Stimulated activated CD8-positive, alpha-beta memory T cell treated with anti-CD3 and anti-CD28 coated beads, Interleukin-7, amount 100 ng/mL, for 48 hours (primary cell): ENCODE measurements at places on chromosomes 4 and X.

DNA sequence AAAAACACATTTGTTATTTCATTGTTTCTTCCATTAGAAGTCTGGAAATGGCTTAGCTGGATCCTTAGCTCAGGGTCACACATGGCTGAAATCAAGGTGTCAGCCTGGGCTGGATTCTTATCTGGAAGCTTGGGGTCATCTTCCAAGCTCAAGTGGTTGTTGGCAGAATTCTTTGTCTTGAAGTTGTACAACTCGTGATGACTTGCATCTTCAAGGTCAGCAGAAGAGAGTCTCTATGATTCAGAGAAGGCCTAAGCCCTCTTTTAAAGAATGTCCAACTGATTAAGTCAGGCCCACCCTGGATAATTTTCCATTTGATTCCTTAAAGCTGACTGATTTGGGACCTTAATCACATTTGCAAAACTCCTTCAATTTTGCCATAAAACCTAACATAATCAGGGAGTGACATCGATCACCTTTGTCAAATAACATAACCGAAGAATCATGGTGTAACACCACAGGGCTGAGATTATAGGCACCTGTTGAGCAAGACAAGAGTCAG is 22.1 kb downstream of the TMSB4X start:
- no peak for DNase-seq

DNA sequence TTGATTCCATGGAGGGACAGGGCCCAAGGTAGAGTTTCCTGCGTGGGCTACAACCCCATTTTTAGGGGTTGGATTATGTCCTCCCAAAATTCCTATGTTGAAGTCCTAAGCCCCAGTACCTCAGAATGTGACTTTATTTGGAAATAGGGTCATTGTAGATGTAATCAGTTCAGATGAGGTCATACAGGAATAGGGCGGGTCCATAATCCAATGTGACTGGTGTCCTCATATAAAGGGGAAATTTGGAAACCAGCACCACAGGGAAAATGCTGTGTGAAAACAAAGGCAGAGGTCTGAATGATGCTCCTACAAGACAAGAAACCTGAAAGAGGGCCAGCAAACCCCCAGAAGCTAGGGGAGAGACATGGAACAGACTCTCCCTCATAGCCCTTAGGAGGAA is 31.1 kb upstream of the MAMLD1 start:
- no peak for DNase-seq

DNA sequence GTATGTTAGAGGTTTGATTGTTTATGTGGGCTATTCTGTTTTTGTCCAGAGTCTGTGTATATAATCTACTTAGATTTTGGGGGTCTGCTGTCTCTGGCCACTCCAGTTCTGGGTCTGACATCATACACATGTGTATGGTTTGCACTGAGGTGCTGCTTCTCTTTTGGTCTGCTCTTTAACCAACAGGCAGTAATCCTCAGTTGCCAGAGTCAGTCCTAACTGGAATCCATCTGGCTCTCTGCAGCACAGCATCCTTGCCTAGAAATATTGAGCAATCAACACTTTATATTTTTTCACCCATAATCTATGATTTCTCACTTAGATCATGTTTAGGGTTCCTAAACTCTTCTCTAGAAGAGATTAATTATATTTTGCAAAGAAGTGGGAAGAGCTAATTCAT is 98.3 kb upstream of the SFRP2 start:
- DNase-seq = no peak

- DNase-seq = no peak
Observed at GRCh38 chr4:184409502-184409901, 64.8 kb downstream of the IRF2 start.

DNA sequence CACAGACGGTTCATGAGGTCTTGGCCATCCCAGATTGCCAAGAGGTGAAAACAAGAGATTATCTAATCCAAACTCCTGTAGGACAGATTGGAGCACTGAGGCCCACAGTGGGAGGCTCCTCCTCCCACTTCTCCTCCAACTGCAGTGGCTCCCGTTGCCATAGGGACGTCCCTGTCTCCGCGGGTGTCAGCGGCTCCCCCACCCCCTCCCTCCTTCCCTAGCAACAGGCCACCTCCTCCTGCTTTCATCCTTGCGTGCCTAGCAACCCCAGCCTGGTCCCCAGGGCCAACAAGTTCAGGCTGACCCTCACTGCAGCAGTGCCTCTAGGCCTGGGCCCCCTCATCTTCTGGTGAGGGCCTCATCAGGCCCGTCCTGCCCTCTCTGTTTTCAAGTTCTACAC is 6.8 kb upstream of the IQSEC2 start:
- no peak for DNase-seq

DNA sequence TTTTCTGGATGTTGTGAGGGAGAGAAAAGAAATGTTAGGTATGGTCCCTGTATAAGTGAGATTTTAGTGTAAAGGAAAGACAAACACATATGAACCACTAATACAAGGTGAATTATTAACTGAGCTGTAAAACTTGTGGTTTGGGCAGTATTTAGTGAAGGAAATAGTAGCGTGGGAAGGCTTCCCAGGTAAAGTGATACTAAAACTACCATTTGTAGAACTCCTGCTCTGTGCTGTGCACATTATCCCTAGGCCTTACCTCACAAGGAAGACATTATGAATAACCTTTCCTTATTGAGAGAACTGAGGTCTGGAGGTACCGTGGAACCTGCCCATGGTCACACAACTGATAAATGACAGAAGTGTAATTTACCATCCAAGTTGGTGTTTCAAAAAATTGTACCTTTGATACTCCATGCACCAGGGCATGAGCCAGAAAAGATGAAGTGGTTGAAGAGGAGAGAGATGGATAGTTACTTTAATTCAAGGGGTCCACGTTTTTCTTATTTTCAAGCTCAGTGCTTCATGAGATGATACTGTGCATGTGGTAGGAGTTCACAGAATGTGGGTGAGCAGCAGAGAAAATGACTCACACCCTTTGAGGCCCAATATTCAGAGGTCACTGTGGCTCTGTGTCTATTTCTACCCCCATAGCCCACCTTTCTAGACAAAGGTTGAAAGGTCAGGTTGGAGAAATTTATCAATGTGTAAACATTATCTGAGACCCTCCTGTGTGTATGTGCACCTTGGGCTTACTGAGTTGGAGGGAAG is 2.6 kb upstream of the VSIG4 start:
- no peak for DNase-seq

DNA sequence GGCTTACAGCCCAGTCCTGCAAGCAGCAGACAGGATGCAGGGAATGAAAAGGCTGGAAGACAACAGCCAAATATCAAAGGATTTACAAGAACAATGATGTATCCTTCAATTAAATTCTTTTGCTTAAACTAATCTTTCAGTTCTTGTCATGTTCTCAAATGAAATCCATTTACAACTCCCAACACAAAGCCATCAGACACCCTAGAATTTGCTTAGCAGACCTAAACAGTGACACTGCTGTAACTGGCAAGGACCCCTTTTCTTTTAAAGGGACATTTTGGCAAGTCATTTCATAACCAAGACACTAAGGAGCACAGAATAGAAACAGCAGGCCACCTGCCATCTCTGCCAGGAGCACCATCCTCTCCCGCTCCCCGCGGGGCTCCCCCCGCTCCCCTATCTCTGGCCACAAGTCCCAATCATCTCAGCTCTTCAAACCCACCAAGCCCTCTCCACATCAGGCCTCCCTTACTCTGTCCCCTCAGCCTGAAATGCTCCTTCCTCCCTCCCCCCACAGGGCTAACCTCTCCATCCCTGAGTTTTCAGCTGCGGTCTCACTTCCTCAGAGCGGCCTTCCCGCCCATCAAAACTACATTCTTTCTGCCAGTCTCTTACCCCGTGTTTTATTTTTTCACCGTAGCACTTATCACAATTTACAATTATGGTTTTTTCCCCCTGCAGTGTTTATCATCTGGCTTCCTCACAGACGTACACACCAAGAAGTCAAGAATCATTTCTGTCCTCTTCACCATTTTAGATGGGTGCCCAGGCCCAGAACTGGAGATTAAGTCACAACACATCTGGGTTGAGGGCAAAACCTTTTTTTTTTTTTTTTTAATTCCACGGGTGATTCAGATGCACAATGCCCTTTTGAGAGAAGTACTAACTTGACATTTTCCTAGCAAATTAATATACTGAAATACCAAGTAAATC is 45.8 kb downstream of the TSPAN5 start:
- DNase-seq = no peak

DNA sequence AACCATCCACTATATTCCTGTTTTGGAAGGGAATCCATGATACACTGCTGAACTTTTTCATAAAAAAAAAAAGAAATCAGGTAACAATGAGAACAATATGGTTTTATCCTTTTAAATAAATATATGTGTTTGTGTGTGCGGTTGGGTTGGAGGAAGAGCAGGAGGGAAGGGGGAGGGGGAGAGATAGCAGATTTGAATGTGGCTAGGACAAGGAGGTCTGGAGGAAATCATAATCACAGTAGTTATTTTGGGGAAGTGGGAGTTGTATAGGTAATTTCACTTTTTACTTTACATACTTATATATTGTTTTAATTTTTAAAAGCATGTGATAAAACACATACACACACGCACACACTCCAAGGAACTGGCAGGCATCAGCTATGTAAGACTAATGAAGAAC is 134.5 kb upstream of the MBNL3 start:
- no peak for DNase-seq

GRCh38 chr4:68708566-68708965 is 38.1 kb upstream of the UGT2B15 start:
- DNase-seq = no peak

- DNase-seq = no peak
Observed at GRCh38 chrX:154802947-154803346, 2.3 kb downstream of the MPP1 start.

DNA sequence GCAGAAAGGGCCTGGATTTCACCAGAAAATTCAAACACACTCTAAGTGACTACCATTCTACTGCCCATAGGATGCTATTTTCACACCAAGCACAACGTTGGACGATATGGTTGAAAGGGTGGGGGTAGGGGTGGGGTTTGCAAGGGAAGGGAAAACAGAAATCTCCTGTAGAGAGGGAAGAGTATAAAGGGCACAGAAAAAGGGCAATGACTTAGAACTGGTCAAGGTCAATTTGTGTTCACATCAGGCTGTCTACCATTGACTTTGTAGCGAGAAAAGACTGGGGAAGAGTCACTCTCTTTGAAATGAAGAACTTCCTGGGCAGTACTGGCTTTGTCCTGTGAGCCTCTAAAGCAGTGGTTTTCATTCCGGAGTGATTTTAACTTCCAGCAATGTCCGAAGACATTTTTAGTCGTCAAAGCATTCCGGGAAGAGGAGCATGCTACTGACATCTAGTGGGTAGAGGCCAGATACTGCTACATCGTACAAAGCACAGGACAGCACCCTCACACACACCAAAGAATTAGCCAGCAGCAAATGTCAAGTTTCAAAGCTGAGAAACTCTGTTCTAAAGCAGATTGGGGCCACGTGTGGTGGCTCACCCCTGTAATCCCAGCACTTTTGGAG is 48.4 kb upstream of the SLC7A3 start:
- no peak for DNase-seq

DNA sequence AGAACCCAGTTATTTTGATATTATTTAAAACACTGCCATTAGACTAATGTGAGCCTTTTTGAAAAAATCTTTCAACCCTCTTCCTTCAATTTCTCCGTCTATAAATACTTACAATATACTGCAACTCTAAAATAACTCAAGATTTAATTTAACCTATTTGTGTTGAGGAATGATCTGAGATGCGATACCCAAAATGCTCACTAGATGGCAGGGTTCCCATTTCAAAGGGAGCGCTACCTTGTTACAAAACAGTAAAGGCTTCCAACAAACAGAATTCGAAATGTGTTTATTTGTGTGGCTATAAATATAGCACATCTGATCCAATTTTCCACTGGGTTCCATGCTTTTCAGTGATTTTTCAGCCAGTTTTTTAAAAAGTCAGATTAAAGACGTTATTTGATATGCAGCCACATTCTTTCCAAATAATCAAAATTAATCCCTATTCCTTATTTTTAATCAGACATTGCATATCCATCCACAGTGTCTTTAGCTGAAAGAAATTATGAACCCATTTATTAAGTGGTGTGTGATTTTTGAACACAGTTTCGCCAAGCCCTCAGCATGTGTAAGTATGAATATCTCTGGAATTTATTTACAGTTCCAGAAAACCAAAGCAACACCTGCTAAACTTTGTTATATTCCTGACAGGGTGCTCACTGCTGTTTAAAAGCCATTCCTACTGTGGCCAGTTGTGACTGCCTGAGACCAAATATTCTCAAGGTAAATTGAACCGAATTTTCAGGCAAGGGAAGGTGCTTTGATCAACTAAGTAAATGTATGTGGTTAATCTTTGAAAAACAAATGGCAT is 668.0 kb upstream of the LCORL start:
- DNase-seq = no peak

GRCh38 chrX:151912780-151913179 is at the start of gene MAGEA4:
TSS of gene MAGEA4 (plus strand) at chrX:151912889. CDS start at chrX:151923665, 10,776 bp downstream.
- no peak for DNase-seq

DNA sequence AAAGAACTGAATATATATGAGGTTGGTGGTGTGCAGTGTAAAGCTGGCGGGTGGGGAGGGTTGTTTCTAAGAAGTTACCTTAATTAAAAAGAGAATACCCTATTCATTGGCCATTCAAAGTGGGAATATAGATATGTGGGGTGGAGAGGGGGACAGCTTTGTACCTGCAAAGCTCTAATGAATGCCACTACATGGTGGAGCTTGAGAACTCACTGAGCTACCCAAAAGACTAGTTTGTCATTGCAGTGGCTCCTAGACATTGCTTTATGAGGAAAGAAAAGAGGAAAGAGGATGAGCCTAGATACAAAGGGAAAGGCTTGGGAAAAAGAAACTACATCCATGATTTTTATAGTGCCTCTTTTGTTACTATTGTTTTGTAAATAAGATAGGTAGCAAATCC is 209.9 kb upstream of the SPRY1 start:
- DNase-seq = no peak

DNA sequence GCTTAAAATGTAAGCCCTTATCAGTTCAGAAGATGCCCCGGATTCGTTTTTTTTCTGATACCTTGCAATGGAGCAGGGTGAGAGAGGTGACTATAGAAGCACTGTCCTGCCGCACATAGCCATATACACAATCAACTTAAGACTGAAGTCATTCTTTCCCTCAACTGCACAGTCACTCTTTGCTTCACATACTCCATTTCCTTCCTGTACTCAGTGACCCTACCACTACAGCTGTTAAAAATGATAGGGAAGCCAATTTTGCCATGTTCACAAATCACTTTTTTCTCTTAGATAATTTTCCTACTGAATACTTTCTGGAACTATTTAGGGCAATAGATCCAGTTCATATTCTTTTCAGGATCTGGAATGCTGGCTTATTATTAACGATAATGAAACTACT is 300.0 kb downstream of the ANK2 start:
- DNase-seq = no peak

- DNase-seq = no peak
Observed at GRCh38 chr4:61831987-61832386, 631.9 kb downstream of the ADGRL3 start.

DNA sequence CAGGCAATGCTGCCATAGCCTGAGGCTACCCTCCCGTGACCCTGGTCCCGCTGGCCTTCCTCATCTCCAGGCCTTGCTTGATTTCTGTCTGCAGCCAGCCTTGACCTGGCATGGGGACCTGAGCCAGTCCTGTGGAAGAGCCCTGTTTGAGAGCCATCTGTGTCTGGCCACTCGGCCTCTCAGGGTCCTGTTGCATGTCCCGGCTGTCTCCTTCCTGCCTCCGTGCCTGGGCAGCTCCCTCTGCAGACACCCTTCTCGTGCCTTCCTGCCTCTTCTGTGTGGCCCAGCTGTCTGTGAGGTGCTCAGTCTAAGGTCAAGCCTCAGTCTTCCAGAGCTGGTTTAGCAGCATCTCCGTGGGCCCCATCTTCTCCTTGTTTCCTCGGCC is 108.4 kb downstream of the SORCS2 start:
- no peak for DNase-seq

GRCh38 chrX:94424456-94424855 is 750.5 kb downstream of the FAM133A start:
- DNase-seq = no peak
